ENCODE measurements at places on chromosomes 2 and 18.

DNA sequence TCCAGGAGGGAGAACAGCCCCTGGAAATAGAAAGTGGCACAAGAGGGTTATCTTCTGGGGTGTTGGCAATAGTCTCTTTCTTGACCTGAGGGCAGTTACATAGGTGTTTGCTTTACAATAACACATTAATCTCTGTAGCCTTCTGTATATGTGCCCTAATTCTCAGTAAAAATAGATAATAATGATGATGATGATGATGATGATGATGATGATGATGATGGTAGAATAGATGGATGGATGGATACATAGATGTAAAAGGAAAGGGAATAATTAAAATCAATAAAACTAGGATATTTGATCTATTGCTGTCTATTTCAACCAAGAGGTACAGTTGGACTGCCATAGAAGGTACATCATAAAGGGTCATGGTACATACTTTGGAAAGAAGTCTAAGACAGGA lies 177.7 kb upstream of the VWC2L start:
- no peak for DNase-seq

DNA sequence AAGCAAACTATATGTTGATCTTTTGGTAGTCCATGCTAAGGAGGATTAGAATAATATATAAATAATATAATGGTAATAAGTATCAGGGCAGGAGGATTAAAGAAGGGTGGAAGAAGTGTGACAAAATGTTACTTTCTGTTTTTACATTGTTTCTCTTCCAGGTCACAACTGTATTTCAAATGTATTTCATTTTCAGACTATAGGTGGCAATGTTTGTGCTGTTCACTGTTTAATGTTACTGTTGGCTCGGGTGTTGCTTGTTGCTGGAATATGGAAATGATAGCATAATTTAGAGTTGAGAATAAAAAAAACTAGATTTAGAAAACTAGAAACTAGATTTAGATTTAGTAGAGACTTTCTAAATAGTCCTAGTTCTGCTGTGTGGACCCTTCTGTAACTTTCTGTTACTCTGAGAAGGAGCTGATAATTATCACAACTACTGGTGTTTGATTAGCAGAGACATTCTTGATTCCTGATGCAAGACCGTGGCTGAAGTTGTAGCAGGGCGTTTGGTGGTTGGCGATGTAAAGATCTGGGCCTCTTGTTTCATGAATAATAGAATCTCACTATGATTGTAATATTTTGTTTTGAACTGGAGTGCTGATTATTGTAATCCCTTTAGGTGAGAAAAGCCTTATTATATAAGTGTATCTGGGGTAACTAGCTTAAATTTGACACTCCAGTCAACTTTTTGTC lies 7.9 kb downstream of the NEDD4L start:
- DNase-seq, result peak; percentile 41

GRCh38 chr18:70461323-70462077 lies 172.7 kb downstream of the SOCS6 start:
- no peak for DNase-seq

DNA sequence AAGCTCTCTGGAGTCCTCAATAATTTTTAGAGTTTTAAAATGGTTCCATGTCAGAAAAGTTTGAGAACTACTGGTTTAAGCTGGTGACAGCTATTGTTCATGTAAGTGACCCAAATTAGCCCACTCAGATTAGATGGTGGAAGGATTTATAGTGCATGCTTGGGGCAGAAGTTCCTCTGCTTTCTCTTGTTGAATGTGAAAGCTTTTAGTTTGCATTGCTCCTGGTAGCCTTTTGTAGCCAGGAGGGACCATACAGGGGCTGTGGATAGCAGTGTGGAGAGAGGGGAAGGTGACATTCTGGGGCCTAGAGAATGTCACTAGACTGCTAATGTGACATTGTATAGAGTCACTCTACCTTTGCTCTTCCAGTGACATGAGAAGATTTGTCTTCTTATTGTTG lies 40.3 kb upstream of the IGFBP5 start:
- no peak for DNase-seq
